CD4-positive, alpha-beta T cell treated with Interleukin-17A for 4 hours (primary cell): ENCODE measurements at places on chromosomes 3 and 15.

DNA sequence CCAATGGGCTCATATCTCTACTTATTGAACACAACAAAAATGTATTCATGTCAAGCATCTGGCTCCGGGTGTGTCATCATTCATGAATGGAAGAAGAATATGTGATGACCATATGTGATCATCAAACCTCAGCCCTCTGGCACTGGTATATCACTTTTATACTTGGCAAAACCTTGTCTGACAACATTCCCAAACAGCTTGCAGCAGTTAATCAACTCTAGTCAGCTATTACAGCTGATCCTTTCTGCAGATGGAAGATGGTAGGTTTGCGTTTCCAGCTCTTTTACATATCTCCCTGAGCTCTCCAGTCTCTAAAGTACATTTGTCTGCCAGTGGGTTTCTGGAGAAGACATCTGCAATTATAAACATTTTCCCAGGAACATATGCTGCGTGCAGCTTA is 6.6 kb downstream of the PLSCR5 start:
- DNase-seq = no peak

GRCh38 chr3:126025862-126026261 is 56.9 kb downstream of the ROPN1B start:
- no peak for DNase-seq

- DNase-seq = no peak
These were observed 49.9 kb upstream of the DPPA4 start for GRCh38 chr3:109387201-109387600.

DNA sequence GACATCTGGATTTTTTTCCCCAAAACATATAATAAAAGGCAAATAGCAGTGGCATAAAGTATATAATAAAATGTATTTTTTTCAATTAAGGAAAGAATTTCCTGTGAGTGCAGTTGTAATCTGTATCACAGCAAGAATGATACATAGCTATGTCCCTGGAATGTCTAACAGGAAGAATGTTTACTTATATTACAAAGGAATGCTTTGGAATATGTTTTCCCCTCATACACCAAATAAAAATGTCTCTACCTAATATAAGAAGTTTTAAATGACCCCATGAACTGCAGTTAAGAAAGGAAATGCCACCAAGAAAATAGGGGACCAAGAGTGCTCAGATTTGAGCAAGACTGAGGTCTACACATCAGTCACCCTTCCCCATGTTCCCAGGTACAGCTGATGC is 38.0 kb upstream of the ATP11B start:
- DNase-seq = no peak
